ENCODE measurements at places on chromosomes 12 and 14.

DNA sequence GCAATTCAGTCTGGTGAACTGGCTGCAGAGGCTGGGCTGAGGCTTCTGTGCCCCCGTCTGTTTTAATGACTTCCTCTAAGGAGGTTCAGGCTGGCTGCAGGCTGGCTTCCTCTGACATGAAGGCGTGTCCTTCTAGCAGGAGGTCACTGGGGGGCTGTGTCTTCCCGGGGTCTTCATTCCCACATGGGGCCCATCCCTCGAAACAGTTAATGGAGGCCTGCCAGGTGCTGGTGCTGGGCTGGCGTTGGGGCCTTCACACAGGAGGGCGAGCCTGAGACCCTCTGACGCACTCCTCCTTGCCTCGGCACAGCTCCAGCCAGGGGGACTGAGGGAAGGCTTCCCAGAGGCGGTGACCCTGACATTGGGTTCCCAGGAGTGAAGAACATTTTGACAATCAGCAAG, 57.7 kb upstream of the DLK1 start:
- DNase-seq: no peak

DNA sequence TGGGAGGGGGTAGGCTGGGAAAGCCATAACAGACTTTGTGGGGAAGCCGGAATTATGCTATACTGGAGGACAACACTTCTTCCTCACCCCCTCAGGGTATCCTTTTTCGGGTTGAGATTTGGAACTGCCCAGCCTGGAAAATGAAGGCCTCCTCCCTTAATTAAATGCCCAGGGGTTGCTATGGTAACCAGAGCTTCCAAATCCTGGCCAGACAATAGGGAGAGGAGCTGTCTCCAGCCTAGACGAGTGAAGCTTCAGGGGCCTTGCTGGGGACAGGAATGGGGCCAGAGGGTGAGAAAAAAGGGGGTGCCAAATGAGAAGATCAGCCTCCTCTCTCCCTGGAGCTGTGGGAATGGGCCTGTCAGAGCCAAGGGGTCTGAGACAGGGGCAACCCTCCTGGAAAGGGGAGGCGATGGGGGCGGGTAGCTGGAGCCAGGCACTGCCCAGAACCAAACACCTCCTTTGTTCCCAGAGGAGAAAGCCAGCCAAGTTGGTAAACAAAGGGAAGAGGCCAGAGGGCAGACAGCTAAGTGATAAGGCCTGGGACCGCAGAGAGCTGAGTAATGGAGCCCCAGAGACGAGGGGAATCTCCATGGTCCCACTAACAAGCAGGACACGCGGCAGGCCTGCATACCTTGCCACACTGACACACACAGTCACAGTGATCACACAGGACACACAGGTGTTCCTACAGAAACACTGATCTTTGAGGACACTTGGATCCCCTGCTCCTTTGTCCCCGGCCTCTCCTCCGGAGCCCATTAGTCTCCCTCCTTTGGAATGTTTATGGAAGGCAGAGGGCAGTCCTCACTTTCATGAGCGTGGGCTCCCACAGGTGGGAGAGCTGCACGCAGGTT, 17.9 kb upstream of the RND1 start:
- DNase-seq: no peak

- no peak for DNase-seq
These were observed 65.8 kb downstream of the PITPNM2 start for GRCh38 chr12:123085066-123085465.

GRCh38 chr12:86193931-86194330, 62.3 kb downstream of the MGAT4C start:
- no peak for DNase-seq

DNA sequence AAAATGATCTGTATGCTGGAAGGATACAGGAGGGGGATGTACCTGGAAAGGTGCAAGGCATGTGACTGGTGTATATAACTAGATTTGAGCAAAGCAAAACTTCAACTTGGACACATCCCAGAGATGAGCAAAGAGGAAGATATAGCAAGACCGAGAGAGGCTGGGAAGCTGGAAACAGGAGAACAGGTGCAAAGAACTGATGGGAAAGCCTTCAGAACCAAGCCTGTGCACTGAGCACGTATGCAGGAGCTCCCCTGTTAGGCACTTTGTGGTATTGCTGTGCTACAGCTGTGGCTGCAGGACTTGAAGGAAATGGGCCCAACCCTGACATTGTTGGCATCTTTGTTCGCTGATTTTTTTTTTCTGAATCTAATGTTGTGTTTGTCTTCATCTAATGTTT, 120.7 kb upstream of the PWP1 start:
- DNase-seq: no peak

DNA sequence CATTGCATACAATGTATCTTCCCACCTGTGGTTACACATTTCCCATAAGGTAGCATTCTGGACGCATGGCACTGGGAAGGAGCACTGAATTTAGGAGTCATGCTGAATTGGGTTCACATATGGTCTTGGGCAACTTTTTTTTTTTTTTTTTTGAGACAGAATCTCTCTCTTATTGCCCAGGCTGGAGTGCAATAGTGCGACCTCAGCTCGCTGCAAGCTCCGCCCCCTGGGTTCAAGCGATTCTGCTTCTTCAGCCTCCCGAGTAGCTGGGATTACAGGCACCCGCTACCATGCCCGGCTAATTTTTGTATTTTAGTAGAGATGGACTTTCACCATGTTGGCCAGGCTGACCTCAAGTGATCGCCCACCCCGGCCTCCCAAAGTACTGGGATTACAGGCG, 13.3 kb downstream of the DIP2B start:
- DNase-seq: no peak

DNA sequence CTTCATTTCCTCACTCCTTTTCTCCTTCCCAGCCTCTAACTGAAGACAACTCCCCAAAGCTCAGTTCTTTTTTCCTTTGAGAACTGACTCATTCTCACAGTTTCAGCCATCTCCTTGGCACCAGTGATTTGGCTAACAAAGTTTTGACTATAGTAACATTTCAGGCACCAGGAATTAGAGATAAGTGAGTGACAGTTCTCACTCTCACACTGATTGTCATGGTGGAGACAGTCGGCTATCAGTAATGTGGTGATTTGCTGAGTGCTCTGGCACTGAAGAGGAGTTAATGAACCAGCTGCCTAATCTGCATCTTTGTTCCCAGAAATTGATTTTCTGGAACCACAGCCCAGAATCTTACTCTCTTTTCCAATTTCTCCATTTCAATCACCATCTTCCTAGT, 29.5 kb downstream of the HELB start:
- DNase-seq: no peak

- no peak for DNase-seq
These were observed 67.8 kb upstream of the LTA4H start for GRCh38 chr12:96103067-96103644.

DNA sequence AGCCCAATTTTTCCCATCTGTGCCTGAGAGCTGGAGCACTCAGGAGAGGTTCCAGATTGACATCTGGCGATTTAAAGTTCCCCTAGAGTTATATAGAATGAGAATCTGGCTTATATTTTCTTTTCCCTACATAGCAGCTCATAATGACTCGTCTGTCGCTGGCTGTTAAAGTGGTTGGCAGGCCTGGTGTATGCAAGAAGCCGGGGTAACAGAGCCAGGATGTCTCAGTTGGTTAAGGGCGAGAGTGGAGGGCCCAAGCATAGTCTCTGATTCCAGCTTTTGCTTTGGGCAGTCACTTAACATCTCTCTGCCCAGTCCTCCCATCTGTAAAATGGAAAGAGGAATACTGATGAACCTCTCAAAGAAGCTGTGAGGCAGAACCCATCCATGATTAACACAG, 751.6 kb downstream of the NOVA1 start:
- no peak for DNase-seq
